ENCODE measurements at places on chromosomes 11 and 22.

DNA sequence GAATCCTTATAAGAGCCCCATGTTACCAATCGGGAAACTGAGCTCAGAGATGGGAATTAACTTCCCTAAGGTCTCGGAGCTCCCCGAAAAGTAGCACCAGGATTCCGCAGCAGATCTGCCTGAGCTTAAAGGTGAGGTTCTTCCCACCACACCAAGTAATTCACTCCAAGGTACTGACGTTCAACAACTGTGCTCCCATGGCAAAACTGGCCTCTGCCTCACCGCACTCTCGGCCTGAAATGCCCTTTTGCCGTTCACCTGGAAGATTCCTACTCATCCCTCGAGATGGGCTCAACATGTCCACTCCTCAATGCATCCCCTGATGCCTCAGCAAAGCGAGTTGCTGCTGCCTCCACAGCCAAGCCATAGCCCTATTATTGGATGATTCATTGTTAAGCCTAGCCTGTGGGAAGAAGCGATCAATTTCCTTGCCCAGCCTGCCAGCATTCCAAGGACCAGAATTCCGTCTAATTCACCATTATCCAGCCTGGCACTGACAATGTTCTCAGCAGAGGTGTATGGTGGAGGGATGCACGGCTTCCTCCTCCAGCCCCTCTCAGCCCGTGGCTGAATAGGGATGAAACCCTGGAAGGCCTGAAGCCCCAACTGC lies 4.2 kb downstream of the PLAAT3 start:
- DNase-seq, result peak; percentile 63

DNA sequence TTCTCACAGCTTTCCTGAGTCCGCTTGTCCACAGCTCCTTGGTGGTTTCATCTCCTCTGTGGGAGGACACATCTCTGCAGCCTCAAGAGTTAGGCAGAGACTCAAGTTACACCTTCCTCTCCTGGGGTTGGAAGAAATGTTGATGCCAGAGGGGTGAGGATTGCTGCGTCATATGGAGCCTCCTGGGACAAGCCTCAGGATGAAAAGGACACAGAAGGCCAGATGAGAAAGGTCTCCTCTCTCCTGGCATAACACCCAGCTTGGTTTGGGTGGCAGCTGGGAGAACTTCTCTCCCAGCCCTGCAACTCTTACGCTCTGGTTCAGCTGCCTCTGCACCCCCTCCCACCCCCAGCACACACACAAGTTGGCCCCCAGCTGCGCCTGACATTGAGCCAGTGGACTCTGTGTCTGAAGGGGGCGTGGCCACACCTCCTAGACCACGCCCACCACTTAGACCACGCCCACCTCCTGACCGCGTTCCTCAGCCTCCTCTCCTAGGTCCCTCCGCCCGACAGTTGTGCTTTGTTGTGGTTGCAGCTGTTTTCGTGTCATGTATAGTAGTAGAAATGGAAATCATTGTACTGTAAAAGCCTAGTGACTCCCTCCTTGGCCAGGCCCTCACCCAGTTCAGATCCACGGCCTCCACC lies 11.7 kb downstream of the RASD2 start:
- DNase-seq, result peak; percentile 30

GRCh38 chr11:72072348-72072747 lies 8.0 kb downstream of the NUMA1 start:
- peak; percentile 61 for DNase-seq

GRCh38 chr11:111018566-111018965 lies 227.0 kb upstream of the POU2AF2 start:
- DNase-seq, result peak; percentile 77

GRCh38 chr11:131666617-131667016 lies 296.2 kb downstream of the NTM start:
- DNase-seq, result peak; percentile 70

DNA sequence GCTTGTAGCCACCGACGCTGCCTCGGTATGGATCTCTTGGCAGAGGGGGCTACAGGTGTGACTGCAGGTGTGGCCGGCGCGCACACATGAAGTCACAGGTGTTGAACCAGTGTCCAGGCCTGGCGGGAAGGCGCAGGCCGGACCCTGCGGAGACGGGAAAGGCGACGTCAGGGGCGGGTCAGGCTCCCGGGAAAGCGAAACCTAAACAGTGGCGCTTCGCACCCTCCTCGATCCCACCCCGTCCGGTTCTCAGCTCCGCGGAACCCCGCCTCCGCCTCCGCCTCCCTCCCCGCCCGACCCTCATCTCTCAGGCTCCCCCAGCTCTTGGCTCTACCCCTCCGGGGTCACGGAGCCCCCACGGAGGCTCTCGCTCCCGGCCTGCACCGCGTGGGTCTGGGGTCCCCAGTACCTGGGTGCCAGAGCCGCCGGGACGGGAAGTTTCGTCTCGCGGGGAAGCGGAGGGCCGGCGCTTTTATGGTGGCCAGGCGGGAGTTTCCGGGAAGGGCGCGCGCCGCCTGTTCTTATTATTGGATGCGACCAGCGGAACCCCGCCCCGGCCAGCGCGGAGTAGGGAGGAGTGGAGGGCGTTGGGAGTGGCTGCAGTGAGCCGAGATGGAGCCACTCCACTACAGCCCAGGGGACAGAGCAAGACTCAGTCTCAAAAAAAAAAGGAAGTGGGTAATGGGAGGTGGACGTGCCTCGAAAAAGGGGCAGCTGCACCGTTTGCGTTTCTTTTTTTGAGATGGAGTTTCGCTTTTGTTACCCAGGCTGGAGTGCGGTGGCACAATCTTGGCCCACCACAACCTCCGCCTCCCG lies at the start of gene IRF7:
Gene IRF7, minus strand, starts transcription at position 447 of the 816 bp plus-strand sequence. CDS start 586 bp downstream, outside the sequence.
- peak; percentile 81 for DNase-seq

DNA sequence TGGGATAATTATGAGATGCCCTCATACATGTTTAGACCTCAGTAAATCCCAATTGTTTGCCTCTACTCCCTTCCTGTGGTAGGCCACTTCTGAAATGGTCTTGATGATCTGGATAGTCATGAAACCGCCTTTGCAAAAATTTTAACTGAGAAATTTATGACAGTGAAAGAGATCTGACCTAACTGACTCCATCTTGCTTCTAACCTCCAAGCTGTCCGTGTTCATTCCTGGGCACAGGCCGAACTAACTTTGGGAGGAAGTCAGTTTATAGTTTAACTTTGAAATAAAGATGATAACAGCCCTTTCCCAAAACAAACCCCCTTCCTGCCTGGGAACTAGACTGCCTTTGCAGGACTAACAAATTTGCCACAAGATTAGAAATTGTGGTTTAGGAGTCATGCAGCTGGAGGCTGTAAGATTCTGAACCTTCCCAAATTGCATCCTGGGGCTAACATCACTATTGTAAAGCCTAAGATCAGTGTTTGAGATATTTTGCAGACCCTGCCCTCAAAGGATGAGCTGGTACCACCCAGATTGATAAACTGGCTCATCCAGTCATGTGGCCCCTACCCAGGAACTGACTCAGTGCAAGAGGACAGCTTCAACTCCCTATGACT lies 19.9 kb upstream of the CTR9 start:
- DNase-seq, result no peak

DNA sequence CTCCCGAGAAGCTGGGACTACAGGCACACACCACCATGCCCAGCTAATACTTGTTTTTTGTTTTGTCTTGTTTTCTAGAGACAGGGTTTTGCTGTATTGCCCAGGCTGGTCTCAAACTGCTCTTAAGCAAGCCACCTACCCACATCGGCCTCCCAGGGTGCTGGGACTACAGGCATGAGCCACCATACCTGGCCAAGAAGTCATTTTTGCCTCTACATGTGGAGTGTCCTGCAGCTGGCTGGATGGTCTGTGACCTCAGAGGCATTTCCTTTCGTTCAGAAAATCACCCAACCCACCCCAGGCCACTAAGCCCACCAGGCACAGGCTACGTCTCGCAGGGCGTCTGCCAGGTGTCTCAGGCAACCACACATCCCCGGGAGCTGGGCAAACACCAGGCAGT lies 12.8 kb downstream of the SHANK2 start:
- DNase-seq, result no peak

DNA sequence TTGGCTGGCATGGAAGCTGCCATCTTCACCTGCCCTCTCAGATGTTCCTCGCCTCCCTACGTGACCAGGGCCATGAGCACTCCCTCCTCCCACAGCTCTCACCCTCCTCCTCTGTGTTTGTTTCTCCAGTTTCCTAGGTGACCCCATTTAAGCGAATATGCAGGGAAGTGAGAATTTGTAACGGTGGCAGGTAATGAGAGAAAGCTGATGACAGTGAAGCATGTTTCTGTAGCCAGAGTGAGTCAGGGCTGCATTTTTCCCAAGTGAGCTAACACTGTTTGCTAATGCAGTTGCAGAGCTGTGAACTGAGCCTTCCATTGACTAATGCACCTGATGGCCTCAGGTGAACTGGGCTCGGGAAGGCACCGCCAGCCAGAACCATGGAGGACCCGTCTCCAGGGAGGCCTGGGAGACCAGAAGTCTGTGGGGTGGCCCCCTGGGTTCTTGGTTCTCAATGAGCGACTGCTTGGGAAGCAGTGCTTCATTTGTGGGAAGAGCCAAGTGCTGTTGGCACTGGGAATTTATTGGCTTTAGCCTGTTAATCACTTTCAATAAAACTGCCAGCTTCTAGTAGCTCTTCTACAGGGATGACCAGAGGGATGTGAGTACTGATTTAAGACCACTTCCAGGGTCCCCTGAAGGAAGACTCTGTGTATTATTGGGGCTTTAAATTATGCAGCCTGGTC lies 64.5 kb downstream of the BARX2 start:
- no peak for DNase-seq

- DNase-seq, result peak; percentile 30
Observed at GRCh38 chr22:26610996-26611395, 6.8 kb downstream of the CRYBB1 start.

GRCh38 chr11:124841201-124841600 lies 24.0 kb upstream of the ROBO3 start:
- no peak for DNase-seq

DNA sequence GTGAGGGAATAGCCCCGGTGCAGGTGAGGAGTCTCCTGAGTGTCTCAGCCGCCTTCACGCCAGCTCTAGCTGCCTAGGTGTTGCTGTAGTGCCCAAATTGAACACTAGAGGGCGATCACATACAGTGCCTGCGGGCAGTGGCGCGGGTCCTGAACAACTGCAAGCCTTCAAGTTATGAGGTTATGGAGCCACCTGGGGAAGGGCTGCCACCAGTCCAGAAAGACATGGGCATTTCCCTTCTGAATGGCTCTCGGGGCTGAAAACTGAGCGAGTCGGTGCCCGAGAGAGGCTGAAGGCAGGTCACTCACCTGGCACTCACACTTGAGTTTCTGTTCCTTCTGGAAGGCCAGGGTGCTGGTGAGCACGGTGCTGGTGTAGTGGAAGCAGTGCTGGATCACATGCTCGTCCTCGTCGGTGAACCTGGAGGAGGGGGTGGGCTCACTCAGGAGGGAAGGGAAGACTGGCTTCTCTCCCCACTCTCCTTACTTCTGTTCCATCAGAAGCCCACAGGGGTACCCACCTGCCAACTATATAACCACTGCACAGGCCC lies 88.4 kb downstream of the PDE2A start:
- peak; percentile 50 for DNase-seq

DNA sequence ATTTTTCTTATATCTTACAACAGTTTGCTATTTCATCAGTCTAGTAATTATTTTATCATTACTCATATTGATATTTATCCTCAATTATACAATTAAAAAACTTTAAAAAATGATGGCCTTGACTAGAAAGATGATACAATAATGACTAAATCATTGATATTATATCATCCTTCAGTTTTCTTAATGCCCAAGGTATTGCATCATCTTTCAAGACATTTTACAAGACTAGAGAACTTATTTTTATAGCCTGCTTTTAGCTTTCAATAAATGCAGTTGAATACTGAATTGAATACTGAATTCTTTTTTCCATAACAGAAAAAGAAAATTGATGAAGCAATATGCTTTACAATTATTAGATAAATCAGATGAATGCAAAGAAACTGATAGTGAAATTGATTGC lies 886.5 kb upstream of the LRRC4C start:
- DNase-seq, result no peak
